DND-41 (cell line): ENCODE measurements at places on chromosomes 16 and 17.
A peak's percentile ranks its signal among the peaks of the same experiment; 100 is the strongest.

DNA sequence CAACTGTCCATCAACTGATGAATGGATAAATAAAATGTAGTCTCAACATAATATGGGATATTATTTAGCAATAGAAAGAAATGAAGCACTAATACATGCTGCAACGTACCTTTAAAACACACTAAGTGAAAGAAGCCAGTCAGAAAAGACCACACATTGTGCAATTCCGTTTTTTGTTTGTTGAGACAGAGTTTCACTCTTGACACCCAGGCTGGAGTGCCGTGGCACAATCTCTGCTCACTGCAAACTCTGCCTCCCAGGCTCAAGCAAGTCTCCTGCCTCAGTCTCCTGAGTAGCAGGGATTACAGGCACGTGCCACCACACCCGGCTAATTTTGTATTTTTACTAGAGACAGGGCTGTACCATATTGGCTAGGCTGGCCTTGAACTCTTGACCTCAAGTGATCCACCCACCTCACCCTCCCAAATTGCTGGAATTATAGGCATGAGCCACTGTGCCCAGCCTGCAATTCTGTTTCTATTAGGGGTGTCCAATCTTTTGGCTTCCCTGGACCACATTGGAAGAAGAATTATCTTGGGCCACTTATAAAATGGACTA, 40.1 kb downstream of the SCNN1B start:
- DNase-seq = no peak

DNA sequence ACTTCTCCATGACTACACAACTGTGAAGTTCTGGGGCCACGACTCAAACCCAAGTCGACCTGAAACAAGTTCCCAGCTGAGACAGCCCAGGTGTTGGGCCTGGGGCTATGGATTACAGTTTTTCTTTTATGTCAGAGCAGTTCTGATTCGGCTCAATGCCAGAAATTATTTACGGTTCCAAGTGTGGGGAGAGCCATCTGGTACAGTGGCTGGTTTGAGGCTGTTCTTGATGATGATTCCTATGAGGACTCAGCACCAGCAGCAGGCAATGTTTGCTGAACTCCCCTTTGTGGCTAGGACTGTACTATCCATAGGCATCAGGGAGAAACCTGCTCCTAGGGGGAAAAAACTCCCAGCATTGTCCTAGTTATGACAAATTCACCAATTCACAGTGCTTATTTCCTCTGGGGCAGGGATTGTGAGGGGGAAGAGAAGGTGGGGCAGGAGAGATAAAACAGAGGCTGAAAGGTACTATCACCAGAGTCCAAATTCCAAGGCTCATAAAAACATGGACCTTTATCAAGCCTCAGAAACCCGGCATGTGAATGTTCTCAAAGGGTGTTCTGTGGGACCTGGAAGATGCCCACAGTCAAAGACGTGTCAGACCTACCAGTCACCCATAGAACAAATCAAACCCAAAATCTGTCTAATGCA, 18.2 kb upstream of the CMTM4 start:
- no peak for DNase-seq

GRCh38 chr17:78645421-78646295, 68.5 kb upstream of the DNAH17 start:
- DNase-seq = no peak

GRCh38 chr17:34549966-34550365, 29.4 kb upstream of the TMEM132E start:
- DNase-seq = no peak

DNA sequence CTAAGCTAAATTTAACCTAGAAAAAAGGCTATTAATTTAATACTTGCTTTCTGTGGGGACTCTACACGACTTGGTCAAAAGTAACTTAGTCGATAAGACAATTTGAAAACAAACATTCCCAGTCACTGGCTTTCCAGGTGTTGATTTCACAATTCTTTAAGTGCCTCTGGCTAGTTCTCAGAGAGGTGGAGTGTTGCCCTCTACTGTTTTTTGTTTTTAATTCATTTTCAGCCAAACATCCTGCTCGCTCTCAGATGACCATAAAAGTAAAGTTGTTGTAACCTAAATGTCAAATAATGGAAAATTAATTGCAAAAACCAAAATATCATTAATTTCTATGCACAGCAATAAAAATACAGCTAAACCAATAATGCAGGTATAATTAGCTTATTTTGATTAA, 107.1 kb downstream of the MYO1D start:
- no peak for DNase-seq

DNA sequence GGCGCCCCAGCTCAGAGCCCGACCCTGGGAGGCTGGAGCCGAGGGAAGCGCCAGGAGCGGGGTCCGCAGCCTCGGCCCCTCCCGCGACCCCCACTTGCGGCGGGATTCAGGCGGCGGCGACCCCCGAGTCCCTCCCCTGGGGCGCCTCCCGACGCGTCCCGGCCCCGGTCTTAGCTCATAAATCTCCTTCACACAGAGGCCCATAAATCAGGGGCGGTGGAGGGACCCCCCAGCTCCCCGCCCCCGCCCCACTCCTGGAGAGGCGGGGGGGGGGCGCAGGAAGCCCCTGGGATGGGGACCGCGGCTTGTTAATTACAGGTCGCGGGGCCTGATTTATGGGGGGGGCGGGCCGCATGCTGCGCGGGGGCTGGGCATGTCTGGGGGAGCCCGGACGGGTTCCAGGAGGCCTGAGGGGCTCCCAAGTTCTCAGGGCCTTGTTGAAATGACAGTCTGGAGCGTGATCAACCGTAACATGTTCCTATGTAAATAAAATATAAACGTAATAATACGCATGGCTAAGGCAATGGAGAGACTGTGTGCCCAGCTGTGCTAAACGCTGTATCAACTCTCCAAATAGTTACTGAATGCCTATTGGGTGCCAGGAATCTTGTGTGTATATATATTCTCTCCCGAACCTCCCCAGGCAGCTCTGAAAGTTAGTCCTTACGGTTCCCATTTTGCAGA, 10.0 kb upstream of the BHLHA9 start:
- DNase-seq = no peak

DNA sequence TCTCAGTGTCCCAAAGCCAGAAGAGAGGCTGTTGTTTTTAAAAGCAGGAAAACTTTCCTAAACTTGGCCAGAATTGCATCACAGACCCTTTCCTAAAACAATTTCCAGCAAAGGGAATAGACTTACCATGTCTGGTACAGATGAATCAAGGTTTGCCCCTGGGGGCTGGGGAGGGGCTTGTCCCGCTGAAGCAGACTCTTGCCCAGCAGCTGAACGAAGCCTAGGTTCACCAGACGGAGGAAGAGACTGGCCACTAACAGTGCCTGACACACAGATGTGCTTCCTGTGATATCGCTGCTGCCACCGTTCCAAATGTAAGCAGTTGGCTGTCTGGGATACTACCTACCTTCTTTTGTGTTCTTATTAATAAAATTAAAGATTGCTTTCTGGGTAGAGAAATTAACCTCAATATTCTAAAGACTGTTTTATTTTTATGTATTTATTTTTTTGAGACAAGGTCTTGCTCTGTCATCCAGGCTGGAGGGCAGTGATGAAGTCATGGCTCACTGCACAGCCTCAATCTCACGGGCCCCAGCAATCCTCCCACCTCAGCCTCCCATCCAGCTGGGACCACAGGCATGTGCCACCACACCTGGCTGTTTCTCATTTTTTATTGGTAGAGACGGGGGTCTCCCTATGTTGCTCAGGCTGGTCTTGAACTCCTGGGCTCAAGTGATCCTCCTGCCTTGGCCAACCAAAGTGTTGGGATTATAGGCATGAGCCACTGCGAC, 13.5 kb downstream of the PRCD start:
- no peak for DNase-seq

GRCh38 chr17:8332128-8332527, 7.5 kb upstream of the ODF4 start:
- DNase-seq = no peak

- DNase-seq = peak; percentile 86
These were observed 291.6 kb upstream of the TNRC6C start for GRCh38 chr17:77666881-77667395.

DNA sequence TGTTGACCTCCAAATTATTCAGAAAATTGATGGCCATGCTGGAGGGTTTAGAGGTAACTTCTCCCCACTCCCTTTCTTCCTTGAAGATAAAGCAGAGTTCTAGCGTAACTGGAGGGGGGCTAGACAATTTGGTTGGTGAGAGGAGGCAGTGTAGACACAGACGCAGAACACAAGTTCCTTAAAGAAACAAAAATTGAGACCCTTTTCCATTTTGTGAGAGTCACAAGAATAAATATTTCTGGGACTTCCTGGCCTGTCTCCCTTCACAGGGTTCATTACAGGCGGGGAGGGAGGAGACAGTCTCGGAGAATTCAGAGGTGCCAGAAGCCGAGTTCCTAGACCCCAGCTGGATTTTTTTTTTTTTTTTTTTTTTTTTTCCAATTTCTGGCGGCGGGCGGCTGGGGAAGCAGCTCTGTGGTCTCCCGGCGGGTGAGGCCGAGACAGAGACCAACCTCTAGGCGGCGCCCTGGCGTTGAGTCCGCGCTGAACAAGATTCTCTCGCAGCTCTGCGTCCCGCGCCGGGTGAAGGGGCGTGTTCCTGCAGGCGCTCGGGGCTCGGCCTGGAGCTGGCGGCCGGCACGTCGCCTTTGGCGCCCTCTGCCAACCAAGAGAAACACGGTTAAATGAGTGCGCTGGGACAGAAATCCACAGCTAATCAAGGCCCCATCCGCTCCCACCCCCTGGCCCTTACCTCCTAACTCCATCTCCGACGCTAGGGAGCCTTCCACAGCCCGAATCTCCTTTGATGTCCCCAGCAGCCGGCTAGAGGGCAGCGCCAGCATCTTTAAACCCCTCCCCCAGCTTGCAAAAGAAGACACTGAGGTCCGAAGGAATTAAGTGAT, 10.2 kb upstream of the HOXB9 start:
- peak; percentile 9 for DNase-seq

GRCh38 chr17:5862395-5862794, 207.8 kb upstream of the WSCD1 start:
- no peak for DNase-seq

DNA sequence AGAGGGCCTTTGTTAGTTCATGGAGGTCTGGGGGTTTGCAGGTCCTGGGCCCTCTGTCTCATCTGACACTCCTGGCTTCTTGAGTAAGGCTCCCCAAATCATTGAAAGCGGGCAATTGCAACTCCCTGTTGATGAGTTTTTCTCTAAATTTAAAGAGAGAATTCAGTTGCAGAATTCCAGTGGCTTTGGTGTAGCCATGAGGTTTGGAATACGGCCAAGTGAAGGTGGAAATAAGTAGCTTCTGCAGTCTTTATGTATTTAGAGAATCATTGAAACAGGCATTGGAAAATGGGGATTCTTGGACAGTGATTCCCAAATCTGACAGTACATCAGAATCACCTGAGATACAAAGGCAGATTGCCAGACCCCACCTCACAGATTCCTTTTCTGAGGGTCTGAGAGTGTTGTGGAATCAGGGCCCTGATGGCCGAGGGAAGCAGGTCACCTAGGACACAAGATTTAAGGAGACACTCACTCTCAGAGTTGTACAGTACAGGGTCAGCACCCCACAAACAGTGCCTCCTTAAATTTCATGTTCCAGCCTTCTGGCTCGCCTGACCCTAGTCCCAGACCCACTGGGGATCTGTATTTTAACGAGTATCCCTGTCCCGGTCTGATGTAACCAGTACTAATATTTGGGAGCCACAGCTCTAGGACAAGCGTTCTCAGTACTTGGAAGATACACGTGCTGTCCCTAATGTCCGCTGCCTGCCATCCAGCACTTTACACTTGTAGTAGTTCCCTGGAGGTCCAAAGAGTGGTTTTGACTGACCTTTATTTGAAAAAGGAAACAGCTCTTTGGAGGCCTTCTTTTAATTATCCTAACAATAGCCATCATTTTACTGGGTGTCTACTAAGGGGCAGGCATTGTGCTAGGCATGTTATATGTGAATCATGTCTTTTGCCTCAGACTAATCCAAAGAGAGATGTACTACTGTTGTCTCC, 37.8 kb downstream of the YPEL2 start:
- DNase-seq = no peak

DNA sequence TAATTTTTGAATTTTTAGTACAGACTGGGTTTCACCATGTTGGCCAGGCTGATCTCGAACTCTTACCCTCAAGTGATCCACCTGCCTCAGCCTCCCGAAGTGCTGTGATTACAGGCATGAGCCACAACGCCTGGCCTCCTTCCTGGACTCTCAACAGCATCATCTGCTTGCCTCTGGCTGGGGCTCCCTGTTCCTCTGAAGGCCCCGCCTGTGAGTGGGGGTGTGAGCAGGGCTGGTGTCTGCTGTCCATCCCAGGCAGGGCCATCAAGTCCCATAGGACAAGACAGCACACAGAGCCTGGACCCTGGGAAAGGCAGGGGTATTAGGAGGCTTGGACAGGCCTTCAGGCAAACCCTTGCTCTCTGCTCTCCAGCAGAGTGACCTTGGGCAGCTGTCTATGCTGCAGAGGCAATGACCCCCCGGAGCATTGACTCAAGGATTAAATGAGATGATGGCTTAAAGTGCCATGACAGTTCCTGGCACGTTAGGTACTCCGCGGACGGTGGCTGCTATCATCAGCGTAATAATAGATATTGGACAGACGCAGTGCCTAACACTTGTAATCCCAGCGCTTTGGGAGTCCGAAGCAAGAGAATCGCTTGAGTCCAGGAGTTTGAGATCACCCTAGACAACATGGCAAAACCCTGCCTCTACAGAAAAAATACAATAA, 19.2 kb downstream of the SCNN1B start:
- no peak for DNase-seq

- no peak for DNase-seq
These were observed 1.6 kb downstream of the KCNG4 start for GRCh38 chr16:84237994-84238750.
